ENCODE measurements at places on chromosomes 4 and X.

GRCh38 chrX:119954374-119954773 lies 10.8 kb upstream of the NKAP start:
- no peak for DNase-seq

- no peak for DNase-seq
Measured at GRCh38 chr4:153527690-153528089, 61.5 kb downstream of the TMEM131L start.

DNA sequence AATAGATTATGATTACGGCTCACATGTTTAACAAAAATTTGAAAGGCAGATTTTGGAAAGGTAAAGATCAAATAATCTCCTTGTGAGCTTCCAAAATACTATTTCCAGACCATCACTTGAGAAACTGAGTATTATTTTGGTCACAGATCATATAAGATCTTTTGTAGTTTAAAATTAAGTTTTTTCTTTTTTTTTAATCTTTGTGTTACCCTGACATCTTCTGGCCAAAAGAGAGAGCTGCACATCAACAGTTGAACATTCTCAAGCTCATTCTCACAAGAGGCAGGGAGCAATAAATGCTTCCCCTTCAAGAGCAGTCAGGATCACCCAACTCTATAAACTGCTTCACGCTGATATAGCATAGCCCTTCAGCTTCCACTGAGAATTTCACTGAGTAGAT lies 15.9 kb downstream of the TMEM192 start:
- DNase-seq = no peak

GRCh38 chr4:74370912-74371311 lies 6.0 kb downstream of the EREG start:
- no peak for DNase-seq

- DNase-seq = no peak
Measured at GRCh38 chr4:127648061-127648460, 15.3 kb downstream of the INTU start.

DNA sequence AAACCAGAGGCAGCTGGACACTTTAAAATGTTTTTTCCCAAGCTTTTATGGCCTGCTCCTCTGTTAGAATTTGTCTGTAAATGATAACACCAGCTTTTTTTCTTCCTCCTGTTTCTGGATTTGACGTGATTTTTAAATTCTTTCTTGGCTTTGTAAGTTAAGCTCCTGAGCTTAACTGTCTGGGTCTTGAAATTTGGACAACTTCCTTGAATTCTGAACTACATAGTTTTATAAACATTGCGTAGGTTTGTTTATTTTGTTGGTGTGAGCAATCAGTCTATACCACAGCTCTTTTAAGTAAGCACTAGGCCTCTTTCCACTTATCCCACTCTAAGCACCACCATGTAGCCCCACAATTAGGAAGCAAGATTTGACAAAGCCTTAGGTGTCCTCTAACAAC lies 144.4 kb upstream of the GUCY1A1 start:
- no peak for DNase-seq

DNA sequence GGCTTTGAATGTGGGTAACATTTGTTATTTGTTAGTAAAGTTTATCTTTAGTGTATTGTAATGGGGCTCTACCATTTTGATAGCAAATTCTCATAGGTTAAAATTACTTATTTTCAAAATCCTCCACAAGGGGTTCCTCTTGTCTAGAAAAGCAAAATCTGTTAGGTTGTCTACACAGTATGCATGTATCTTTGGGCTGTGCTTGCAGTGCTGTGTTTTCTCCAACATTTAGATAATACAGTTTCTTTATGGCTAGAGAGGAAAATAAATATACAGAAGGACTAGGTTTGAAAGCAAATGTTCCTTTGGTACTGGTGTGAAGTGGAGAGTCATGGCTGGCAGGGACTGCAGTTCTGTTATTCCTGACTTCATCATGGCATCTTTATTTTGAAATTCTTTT lies 40.3 kb downstream of the POLR2B start:
- DNase-seq = no peak

DNA sequence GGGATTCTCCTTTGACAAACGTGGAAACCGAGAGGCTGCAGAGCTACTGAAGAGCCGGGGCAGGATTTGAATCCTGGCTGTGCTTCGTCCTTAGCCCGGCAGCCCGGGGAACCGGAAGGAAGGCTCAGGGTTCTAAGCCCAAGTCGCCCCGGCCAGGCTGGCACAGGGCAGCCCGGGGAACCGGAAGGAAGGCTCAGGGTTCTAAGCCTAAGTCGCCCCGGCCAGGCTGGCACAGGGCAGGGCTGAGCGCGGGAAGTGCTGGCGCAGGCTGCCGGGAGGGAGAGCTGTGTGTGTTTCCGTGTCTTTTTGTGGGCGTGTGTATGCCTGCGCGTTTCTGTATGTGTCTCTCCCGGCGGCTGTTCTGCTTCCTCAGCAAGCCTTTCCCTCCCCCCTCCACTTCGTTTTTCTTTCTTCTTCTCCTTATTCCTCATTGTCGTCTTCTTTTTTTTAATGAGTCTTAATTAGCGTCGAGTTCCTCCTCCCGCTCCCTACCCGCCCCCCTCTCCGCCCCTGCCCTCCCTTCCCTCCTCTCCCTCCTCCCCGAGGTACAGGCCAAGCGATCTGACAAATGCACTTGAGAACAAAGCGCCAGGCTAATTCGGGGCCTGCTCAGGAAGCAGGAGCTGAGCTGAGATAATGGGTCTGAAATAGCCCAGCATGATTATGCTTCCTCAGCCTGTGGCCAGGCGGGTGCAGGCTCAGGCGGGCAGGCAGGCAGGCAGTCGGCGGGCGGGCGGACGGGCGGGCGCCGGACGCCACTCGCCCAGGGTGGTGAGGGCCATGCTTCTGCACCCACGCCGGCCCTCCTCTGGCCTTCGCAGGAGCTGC lies 65.9 kb downstream of the EFNB1 start:
- DNase-seq = no peak

- DNase-seq = no peak
Measured at GRCh38 chr4:13711233-13711785, 83.8 kb upstream of the BOD1L1 start.

GRCh38 chr4:76556452-76556851 lies 121.4 kb downstream of the SHROOM3 start:
- DNase-seq = no peak

- DNase-seq = no peak
Measured at GRCh38 chrX:114583646-114584374, at the start of gene HTR2C. Gene HTR2C (plus strand): TSS chrX:114584086. CDS start chrX:114726937, 142,851 bp downstream.

GRCh38 chr4:173990126-173990868 lies 293.2 kb downstream of the FBXO8 start:
- DNase-seq = no peak

DNA sequence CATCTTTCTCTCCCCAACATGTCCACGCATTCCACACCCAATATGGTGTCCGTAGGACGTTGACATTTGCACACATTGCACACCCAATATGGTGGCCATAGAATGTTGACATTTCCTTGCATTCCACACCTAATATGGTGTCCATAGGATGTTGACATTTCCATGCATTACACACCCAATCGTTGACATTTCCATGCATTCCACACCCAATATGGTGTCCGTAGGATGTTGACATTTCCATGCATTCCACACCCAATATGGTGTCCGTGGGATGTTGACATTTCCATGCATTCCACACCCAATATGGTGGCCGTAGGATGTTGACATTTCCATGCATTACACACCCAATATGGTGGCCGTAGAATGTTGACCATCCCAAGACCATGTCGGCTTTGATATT lies 88.4 kb upstream of the SHOX start:
- DNase-seq = no peak

DNA sequence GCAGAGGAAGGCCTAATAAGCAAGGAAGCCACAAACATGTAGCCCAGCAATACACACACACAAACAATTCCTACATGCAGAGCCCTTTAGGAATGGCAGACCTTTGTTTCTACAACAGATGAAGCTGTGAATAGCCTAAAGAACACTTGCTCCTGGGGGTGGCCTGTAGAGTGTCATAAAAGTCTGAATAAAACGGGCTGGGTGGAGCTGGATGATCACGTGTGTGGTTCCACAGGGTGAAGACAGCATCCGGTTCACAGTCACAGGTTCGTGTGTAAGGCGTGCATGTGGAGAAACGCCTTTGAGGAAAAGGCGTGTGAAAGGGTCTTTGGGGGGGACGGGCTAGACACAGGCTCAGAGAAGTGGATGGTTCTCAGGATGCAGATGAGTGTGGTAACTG lies 156.1 kb downstream of the AFAP1 start:
- DNase-seq = no peak

DNA sequence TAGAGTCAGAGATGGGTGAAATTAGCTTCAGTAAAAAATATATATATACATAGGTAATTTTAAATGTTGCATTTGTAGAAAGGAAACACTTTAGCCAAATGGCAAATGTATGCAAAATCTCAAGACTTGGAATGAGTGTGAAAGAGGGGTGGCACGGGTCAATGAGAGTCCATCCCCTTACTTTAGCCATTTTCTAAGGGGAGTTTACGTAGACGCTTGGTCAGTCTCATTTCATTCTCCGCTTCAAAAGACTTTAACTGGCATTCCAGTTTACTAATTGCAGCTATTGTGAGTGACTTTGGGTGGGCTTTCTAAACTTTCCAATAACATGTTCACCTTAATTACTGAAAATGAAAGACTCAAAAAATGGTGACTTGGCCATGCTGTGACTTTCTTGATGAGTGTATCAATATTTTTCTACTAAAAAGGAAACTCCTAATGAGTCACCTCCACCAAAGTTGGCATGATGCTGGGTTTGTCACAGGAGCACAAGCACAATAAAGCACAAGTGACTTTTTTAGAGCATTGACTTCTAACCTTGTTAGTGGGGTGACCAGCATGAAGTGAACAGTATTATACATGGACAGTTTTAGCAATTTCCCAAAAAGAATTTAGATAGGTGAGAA lies 356.0 kb upstream of the RASGEF1B start:
- DNase-seq = no peak

DNA sequence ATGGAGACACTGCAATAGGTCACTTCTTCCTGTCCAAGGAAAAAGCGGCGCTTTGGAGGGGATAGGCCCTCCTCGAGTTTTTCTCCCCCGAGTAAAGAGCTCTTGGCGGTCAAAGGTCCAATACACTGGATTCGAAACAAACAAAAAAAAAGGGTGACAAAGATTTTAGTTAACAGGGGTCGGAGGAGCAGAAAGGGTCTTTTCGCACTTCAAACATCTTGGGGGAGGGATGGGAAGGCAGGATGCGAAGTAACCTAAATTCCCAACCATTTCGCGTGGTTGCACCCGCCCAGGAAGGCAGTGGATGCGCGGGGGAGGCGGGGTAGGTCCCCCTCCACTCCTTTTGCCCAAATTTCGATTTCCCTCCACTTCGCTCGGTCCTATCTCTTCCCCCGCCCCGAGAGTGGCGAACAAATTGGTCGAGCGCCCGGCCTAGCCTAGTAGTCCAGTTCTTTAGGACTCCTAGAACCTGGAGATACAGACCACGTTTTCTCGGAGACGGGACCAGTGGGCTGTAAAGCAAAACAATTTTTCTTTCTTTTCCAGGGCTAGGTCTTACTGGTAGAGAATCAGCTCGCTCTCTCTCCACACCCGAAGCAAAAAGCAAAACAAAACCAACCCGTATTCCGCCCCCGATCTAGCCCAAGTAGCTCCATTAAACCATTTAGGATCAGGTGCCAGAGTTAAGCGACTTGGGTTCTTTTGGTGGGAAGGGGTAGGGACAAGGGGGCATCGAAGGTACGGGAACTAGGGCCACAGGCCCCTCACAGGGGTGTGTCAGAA lies 2.0 kb upstream of the STAG2 start:
- DNase-seq = no peak

DNA sequence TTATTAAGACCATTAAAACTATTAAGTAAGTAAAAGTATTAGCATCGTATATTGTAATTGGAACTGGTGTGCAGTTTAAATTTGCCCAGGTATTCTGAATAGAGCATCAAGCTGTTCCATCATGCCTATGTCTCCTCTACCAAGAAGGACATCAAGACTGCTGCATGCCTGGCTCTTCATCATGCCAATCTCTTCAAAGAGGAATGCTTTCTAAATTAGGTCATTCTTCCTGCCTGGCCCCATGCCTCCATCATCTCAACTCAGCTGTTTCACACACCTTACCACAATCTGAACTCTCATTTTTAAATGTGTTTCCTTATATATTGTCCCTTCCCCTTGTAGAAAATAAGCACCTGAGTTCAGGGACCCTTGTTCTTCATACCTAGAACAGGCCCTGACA lies 270.5 kb upstream of the PPARGC1A start:
- no peak for DNase-seq

DNA sequence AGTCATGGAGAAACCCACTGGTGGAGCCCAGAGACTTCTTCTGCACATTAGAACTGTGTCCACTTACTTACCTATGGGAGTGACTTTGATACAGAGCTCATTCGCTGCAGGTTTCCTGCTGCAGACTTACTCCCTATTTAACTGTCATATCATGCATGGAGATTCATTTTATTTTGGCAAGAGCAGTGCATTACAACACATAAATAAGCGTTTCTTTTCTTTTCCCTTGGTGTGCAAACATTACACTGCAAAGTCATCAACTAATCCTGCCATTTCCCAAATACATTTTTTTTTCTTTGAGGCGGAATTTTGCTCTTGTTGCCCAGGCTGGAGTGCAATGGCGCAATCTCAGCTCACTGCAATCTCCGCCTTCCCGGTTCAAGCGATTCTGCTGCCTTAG lies 230.9 kb upstream of the SFRP2 start:
- DNase-seq = no peak

DNA sequence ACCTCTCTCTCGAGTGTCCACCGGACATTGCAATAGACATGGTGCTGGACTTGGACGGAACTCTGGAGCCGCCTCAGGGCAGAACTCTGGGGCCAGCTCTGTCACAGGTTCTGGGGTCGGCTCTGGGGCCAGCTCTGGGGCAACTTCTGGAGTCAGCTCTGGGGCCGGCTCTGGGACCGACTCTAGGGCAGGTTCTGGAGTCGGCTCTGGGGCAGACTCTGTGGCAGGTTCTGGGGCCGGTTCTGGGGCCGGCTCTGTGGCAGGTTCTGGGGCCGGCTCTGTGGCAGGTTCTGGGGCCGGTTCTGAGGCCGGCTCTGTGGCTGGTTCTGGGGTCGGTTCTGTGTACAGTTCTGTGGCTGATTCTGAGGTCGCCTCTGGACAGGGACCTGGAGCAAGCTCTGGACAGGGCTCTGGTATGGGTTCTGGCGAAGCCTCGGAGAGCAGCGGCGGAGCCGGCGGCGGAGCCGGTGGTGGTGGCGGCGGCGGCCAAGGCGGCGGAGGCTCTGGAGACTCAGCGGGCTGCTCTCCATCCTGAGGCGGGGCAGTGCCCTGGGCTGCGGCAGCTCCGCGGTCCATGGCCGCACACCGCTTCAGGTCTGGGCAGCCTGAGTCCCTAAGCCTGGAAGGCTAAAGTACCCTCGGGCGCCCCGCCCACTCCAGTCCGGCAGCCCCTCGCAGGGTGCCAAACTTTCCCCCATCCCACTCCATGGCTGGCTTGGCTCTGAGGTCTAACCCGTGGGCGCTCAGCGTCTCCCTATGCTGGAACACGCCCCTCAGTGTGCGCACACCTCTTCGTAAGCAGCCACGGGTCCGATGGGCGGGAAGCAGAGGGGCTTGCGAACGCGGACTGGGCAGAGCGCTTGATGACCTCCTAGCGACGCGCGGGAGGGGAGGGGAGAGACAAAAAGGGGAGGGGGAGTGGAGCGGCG lies at the start of gene DGKK:
Gene DGKK, minus strand, starts transcription at position 723 of the 929 bp plus-strand sequence. Its CDS starts 147 bp downstream, at position 576.
- DNase-seq = no peak

GRCh38 chr4:97841512-97841911 lies 301.8 kb downstream of the STPG2 start:
- DNase-seq = no peak

GRCh38 chr4:154292589-154292988 lies 199.0 kb downstream of the DCHS2 start:
- DNase-seq = no peak

GRCh38 chr4:163378661-163379060 lies 35.0 kb downstream of the NPY5R start:
- no peak for DNase-seq
